ENCODE measurements at places on chromosomes 1 and 21.
A peak's percentile ranks its signal among the peaks of the same experiment; 100 is the strongest.

- no peak for DNase-seq
Measured at GRCh38 chr1:171799166-171799565, 17.7 kb downstream of the METTL13 start.

GRCh38 chr1:1233567-1233892 is 1.5 kb downstream of the B3GALT6 start:
- DNase-seq, result no peak

DNA sequence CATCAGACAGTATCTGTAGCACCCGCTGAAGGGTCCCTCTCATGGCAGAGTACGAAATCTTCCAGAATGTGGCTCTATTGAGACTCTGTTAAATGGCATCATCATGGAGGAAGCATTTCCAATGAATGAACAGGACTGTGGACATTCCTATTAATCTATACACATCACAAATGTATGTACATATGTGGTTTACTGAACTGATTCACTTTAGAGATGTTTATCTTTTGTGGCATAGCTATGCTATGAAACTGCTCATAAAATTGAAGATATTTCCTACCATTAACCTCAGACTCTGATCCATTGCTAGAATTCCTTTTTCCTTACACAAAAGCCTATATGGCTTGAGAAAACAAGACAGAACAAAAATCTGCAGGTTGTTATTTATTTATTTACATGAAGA is 259.6 kb upstream of the RRP15 start:
- DNase-seq, result no peak

- no peak for DNase-seq
Measured at GRCh38 chr21:36757196-36757595, 58.3 kb downstream of the SIM2 start.

DNA sequence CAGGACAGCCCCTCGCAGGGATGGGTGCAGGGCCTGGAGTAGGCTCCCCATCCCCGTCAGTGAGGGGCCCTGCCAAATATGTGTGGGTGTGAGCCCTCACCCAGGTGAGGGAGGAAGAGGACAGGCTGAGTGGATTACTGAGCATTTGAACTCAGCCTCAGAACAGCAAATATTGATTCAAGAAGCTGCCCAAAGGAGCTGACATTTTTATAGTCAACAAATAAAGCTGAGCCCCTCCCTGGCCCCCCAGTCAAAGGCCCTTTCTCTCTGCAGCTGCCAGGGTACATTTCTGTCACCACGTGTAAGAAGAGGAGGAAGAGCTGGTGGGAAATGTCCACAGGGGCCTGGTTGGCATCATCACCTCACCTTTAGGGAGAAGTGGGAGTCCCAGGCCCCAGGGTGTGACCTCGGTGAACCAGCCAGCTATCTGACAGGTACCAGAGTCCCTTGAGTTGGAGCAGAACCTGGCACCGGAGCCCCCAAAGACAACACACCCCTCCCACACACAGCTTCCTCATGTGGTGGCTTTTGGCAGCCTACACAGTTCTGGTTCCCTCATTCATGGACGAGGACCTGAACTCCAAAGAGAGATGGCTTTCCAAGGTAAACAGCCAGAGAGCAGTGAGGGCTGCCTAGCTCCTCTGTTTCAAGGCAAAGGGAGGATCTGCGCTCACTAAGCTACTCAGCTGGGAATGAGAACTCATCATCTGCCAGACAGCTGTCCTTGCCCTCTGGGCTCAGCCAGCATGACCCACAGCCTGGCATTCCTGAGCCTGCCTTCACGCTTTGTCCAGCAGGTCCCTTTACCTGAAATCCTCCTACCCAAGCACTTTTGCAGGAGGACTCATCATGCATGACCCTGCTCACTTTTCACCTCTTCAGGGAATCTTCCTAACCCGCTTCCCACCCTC is 43.0 kb upstream of the TENT5C start:
- no peak for DNase-seq

GRCh38 chr1:112674986-112675727 is 698 bp downstream of the MOV10 start:
- DNase-seq, result peak; percentile 34

GRCh38 chr1:77421504-77422233 is 139.8 kb downstream of the AK5 start:
- no peak for DNase-seq

GRCh38 chr1:3504822-3505153 is 50.3 kb downstream of the ARHGEF16 start:
- no peak for DNase-seq

- DNase-seq, result no peak
Measured at GRCh38 chr1:244614879-244615278, 38.0 kb upstream of the DESI2 start.

DNA sequence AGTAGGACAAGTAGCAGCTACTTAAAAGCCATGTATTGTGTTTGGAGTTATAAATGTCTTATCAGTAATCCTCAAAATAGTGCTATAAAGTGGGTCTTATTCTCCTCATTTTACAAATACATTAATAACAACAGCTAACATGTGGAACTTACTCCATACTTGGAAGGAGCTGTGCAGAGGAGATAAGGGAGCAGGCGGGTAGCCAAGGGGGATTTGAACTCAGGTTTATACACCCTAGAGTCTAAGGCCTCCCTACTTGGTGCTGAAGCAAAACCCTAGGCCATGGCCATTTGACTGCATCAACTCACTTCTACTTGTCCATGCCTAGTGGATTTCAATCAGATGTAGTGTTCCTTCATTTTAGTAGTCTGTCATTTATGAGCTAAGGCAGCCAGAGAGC is 72.1 kb downstream of the LMO4 start:
- DNase-seq, result no peak

GRCh38 chr1:221575605-221576004 is 166.3 kb downstream of the DUSP10 start:
- DNase-seq, result no peak

- DNase-seq, result no peak
Measured at GRCh38 chr1:227357171-227357926, 39.1 kb upstream of the CDC42BPA start.

GRCh38 chr1:114716304-114717170 is at the start of gene NRAS:
Gene NRAS (minus strand): TSS chr1:114716771. CDS start chr1:114716160, 611 bp downstream.
- DNase-seq, result peak; percentile 95

DNA sequence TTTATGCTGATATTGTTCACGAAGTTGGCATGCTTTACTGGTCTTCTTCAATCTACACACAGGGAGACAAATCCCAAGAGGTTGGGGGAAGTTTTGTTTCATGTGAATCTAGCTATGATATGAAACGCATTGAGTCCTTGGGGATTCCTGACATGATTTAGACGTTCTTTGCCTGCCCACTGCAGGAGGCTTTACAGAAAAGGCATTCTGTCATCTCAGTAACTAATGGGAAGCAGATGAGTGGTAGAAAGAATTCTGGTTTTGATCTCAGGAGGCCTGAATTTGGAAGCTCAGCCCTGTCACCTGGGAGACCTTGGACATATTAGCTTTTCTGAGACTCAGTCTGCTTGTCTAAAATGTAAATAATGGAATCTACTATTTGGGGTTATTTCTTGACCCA is 383.0 kb upstream of the NFIA start:
- no peak for DNase-seq

- DNase-seq, result no peak
Measured at GRCh38 chr1:49028396-49028795, 251.7 kb upstream of the BEND5 start.

- DNase-seq, result no peak
Measured at GRCh38 chr1:2805801-2806430, 4.4 kb upstream of the TTC34 start.

DNA sequence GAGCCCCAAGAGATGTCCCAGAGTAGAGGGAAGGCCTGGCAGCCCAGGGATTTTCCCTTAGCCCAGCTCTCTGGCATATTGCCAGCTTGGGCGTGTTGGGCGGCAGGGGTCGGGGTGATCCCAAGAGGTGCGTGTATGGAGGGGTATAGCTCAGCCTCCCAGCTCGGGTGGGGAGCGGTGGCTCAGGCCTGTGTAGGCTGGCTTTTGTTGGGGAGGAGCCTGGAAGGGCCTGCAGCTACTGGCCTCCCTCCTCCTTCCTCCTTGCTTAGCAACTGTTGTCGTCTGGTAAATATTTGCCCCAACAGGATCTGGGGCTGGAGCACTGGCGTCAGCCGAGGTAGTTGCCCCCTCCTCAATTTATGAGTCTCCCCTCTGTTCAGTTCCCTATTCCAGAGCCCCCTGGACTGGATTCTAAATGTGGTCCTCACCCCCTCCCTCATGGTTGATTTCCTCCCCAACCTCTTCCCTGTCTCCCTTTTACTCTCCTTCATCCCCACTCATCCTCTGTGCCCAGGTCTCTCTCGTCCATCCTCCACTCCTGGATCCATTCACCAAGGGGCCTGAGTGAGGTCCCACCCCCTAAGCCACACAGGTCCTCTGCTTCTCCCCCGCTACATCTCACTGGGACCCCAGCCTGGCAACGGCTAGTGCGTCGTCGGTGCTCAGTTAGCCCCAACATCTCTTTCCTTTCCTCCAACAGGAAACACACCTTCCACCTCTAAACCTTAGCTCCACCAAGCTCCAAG is 10.3 kb upstream of the LMNA start:
- DNase-seq, result peak; percentile 62

- no peak for DNase-seq
Measured at GRCh38 chr1:215082532-215083382, at the start of gene KCNK2. Gene KCNK2 (plus strand): TSS chr1:215082737. CDS start chr1:215083386, 649 bp downstream.

DNA sequence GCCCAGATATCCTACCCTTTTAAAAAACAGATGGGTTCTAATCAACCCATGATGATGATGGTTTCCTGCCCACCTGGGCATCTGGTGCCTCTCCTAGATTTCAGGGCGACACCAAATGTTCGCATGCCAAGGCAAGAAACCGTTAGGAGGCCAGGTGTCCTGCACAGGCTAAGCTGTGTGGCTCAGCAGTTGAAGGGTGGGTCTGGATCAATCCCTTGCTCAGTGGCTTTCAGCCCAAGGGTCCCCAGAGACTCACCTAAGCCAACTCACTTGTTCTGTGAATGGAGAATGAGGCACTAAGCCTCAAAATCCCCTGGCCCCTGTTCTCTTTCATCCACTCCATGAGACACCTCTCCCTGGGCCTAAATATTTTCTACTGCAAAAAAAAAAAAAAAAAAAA is 169.1 kb upstream of the EDN2 start:
- no peak for DNase-seq

DNA sequence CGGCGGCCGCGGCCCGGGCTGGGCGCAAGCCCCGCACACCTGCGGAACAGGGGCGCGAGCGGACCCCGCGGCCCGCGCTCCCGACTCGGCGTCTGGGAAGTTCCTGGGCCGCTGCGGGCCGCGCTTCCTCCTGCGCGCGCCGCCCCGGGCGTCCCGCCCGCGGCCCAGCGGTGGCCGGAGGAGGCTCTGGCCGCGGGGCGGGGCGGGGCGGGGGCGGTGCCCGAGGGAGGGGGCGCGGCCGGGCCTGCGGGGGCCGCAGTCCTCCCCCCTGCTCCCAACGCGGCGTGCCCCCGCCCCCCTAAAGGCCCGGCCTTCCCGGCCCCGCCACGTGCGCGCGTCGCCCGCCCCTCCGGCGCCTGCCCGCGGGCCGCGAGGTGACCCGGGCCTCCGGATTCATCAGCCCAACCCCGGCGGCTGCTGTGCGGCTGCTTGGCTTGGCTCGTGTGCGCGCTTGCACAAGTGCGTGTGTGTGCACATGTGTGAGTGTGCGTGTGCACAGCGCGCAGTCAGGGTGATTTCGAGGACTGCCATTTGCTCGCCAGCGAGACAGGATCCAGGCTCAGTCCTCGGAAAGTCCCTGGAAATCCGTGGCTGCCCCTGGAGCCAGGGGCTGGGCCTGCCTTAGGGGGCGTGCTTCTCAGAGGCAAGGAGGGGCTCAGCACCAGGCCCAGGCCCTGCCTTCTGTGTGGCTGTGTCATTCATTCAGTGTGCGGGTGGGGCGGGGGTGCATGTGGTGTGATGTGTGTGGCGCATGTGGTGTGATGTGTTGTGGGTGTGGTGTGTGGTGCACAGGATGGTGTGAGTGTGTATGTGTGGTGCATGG is at the start of gene C2CD2:
TSS of gene C2CD2 (minus strand) at position 188 of the 823 bp plus-strand sequence. CDS start 370 bp downstream, outside the sequence.
- DNase-seq, result no peak

GRCh38 chr1:224640587-224640986 is 24.5 kb downstream of the CNIH3 start:
- DNase-seq, result no peak

DNA sequence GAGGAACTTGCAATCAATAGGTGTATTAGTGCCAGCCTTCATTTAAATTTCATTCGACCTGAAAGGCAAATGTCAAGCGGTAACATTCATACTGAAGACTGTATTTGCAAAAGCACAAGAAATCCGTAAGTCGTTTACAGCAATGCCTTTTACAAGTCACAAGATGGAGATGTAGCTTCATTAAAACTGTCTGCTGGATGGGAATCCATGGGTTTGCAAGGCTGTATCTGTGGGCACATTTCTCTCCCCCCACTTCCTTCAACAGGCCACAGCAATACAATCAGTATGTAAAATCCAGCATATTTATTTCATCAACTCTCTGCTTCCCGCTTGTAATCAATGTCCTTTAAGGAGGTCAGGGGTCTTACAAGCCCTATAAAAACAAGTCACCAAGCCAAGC is 147.1 kb downstream of the SLC45A1 start:
- no peak for DNase-seq

- no peak for DNase-seq
Measured at GRCh38 chr1:64248065-64248464, 44.6 kb downstream of the UBE2U start.

- DNase-seq, result peak; percentile 35
Measured at GRCh38 chr1:8510041-8510823, 192.3 kb downstream of the SLC45A1 start.

DNA sequence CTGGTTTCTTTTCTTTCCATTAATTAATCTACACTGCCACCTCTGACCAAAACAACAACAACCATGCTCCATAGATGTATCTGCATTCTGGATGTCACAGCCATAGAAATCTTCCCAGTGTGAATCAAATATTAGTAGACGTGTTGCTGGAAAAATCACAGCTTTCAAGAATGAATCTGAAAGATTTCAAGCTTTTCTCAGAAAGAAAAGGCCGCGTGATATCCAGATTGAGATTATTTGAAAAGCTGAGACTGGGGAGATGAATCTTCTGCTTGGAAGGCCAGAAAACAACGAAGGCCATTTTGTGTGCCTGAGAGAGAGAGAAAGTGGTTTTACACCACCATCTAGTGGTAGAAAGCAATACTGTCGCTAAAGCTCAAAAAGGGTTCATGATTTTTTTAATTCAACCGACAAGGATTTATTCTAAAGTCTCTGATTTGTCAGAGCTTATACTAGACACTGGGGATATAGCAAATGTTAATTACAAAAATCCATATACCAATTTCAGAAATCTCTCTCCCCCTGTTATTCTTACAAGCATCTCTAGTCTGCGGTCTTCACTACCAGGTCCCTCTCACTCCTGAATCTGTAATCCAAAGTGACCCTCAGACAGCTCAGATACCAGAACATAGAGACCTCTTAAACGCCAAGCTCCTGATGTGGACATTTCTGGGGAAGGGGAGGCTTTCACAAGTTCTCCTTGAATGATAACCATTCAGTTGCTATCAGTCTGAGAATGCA is 87.5 kb upstream of the SGIP1 start:
- no peak for DNase-seq

- DNase-seq, result no peak
Measured at GRCh38 chr1:223228201-223228600, 85.2 kb upstream of the TLR5 start.
